ENCODE measurements at places on chromosomes 7 and 10.

GRCh38 chr7:112596260-112596659 is 115.5 kb downstream of the LSMEM1 start:
- no peak for DNase-seq

DNA sequence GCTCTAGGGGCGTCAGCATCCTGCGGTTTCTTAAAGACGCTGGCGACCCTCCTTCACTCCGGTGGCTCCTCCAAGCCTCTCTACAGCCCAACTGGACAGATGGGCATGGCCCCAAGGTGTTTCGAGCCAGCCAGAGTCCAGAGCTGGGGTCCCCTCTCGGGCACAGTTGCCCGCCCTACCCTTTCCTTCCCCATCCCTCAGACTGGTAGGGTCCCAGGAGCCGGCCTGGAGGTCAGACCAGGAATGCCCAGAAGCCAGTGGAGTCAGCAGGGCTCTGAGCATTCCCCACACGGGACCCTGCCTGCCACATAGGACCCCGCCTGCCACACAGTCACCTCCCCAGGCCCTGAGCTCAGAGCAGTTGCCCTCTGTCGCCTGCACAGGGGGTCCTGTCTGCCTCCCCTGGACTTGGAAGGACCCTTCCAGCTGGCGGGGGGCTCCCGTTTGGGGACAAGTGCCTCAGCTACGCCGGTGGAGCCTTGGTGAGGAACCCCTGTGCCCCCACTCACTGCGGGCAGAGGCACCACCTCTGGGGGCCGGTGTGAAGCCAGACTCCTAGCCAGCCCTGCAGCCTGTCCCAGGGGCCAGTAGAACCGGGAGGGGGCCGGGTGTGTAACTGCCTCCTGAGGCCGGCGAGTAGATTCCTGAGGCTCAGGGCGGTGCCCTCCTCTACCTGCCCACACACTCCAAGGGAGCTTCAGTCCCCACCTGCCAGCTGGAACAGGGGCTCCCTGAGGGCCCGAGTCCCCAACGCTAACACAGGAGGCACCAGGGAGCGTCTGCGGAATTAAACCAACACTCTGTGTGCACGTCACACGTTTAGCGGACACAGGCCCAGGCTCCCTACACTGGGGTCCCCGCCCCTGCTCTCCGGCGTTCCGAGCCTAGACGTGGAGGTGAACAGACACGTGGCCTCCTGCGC is 19.4 kb upstream of the PDGFA start:
- DNase-seq: peak; percentile 49

DNA sequence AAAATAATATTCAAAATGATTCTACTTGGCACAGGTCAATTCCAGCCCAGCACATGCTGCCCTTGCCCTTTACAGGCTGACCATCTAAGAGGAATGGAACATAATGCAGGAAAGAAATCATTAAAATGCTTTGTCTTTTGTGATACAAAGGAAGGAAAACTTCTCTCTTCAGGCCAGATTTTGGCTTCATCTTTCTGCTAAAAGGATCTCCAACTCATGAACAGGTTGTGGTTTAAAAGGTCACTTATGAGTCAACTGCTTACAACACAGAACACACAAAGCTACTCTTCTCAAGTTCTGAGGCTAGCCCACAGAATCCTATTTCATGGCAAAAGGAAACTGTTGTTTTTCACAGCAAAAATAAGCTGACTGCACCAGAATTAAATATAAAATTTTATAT is 197.1 kb downstream of the DOCK4 start:
- no peak for DNase-seq

GRCh38 chr10:15703151-15703880 is 16.4 kb downstream of the ITGA8 start:
- no peak for DNase-seq

DNA sequence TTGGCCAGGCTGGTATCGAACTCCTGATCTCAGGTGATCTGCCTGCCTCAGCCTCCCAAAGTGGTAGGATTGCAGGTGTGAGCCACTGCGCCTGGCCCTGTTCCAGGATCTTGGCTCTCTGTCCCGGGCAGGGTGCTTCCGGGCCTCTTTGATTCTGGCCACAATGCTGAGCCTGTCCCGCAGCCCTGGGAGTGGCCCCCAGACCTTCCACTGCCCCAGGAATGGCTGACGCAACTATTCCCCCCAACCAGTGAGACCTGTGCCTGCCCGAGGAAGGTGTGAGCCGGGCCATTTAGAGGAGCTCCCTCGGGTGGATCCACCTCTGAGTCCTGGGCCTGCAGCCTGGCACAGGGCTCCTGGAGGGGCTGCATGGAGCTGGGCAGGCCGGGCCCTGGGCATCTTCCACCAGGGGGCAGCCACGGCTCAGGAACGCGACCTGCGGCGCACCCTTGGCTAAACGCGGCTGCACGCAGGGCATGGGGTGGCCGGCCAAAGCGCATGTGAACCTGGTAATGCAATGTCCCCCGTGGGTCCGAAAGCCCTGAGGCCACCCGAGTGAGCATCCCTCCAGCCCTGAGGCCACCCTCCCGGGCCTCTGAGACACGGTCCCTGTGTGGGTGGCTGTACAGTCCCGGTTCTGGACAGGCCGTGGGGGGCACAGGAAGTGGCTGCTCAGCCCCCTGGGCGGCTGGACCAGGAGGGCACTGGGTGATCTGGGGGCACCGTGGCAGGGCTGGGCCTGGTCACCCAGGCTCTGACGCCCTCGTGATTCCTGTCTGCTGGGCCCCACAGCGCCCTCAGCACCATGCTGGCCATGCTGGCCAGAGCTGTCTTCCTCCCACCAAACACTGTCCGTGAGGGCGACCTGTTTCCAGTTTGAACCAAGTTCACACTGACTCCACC is 24.8 kb downstream of the GRIFIN start:
- DNase-seq: peak; percentile 87

DNA sequence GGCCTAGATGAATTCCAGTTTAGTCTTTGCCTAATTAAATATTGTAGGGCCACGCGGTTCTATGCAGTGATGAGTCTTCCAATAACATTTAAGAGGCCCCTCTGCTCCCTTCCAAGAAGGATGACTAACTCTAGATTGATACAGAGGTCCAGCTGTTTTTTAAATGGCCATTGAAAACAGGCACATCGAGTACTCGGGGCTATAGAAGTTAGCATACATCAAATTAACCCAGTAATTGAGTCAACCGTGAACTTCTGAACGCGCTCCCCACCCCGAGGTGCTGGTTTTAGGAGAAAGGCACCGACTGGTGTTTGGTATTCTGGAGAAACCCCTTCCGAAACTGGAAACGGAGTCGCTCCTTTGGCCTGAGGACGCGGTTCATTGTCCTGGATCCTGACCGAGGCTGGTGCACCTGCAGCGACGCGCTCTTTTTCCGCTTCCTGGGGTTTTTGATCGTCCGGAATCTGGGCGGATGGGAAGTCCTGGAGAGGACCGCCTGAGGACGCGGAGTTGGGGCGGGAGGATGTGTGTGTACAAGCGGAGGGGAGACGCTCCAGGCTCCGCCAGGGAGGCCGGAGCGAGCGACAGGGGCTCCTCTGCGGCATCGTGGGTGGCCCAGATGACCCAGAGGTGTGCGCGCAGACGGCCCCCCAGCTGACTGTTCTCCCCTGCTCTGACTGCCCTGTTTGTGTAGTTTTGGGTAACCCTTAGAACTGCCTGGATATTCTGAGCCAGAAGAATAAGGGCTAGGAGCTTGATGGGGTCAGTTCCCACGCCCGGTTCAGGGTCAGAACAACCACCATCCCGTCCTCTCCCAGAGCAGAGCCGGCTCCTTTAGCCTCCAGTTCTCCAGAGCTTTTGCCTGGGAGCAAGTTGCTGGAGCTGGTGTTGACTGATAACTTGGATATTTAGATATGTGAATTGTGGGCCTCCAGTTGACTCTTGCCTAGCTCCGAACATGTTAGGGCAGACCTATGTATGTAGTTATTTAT is 711 bp downstream of the FAM221A start:
- DNase-seq: peak; percentile 73
